H1 (cell line): ENCODE measurements at places on chromosomes 1 and 21.

GRCh38 chr21:41634211-41634694 is 126.3 kb upstream of the TMPRSS2 start:
- H3K27me3 ChIP-seq: no peaks in the 10 kb centered on the region
- H3K27ac ChIP-seq: no peak overlapping the region
- no peak overlapping the region for H3K4me3 ChIP-seq
- no peaks in the 10 kb centered on the region for H3K4me1 ChIP-seq
- no peak for DNase-seq

GRCh38 chr1:57186455-57186854 is 220.6 kb upstream of the C8B start:
- DNase-seq: no peak
- no peaks in the 10 kb centered on the region for H3K4me1 ChIP-seq
- no peaks in the 10 kb centered on the region for H3K27me3 ChIP-seq

- H3K4me3 ChIP-seq: peak overlapping the region; percentile 91
- no peaks in the 10 kb centered on the region; the same call in 1 of the 2 replicates for H3K36me3 ChIP-seq
- H3K4me1 ChIP-seq: no peaks in the 10 kb centered on the region; the same call in 1 of the 2 replicates
Measured at GRCh38 chr1:108747171-108747850, 837 bp downstream of the STXBP3 start.

DNA sequence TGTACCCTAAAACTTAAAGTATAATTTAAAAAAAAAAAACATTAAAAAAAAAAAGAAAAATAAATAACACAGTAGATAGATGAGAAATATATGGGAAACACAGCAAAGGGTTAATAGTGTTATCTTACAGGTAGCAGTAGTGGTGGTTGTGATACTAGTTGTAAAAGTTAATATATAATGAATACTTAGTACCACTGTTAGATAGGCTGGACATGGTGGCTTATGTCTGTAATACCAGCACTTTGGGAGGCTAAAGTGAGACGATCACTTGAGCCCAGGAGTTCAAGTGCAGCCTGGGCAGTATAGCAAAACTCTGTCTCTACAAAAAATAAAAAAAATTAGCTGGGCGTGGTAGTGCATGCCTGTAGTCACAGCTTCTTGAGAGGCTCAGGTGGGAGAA is 32.6 kb upstream of the CD46 start:
- H3K4me3 ChIP-seq: no peak overlapping the region
- H3K27ac ChIP-seq: no peak overlapping the region
- DNase-seq: no peak
- H3K36me3 ChIP-seq: no peaks in the 10 kb centered on the region
- H3K4me1 ChIP-seq: no peaks in the 10 kb centered on the region

GRCh38 chr1:6301526-6301925 is 40.6 kb upstream of the GPR153 start:
- no peaks in the 10 kb centered on the region for H3K4me1 ChIP-seq
- no peak overlapping the region for H3K4me3 ChIP-seq
- H3K36me3 ChIP-seq: no peaks in the 10 kb centered on the region
- no peaks in the 10 kb centered on the region for H3K27me3 ChIP-seq
- no peak for DNase-seq
- no peak overlapping the region for H3K27ac ChIP-seq

DNA sequence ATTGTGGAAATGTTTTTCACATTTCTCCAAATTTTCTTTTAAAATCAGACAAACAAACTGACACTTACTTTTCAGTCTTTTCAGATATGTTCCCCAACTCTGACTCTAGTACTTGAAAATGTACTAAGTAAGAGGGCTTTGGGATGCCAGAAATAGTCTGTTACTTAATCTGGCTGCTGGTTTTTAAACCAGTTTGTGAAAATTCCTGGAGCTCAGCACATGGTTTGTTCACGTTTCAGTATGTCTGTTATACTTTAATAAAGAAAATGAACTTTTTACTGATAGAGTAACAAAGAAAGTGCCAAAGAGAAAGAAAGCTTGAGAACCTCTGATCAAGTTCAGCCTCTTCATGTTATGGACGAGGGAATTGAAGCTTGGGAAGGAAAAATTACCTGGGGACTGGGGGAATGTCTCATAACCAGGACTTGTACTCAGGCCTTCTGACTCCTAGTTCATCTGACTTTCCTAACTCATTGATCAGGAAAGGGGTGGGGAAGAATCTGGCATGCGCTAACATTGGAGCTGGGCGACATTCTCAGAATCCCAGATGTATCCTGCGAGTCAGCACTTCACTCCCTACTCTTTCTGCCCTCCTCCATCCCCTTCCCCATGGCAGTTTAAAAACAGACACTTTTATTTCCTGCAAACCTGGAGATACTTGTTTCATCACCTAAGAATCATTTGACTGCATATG is 30.8 kb upstream of the DNAJC6 start:
- H3K4me3 ChIP-seq: peak overlapping the region; percentile 56
- no peak overlapping the region for H3K27ac ChIP-seq
- H3K4me1 ChIP-seq: no peaks in the 10 kb centered on the region; the same call in 1 of the 2 replicates
- no peaks in the 10 kb centered on the region for H3K36me3 ChIP-seq
- no peak for DNase-seq

DNA sequence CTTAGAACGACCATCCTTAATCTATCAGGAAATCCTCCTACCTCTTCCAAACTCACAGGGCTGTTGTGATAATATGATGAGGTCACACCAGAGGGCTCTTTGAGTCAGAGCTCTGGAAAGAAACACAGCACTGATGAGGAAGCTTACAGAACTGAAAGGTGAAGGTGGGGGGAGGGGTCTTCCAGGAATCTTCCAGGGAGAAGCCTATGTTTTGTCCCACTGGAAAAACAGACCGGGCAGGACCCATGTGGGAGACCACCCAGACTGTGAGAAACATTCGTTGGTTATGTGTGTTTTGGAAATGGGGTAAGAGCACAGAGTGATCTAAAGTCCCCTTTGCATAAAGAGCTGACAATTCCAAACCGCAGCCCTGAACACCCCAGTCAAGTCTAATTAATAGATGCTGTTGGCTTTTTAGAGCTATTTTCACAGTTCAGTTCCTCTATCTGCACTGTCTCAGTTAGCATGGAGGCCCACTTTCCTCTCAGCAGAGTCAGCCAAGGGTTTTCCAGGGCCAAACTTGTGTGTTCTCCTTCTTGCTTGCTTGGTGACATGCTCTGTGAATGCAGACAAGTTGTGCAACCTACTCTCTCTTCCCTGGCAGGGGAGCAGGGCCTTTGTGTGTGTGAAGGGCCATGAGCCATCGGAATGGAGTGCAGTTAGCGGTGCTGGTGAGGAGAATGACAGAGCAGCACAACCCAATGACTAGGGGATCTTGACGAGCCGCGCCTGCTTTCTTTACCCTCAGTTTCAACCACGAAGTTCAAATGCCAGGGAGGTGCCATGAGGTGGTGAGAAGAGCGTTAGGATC is 12.3 kb downstream of the PHLDA3 start:
- no peaks in the 10 kb centered on the region for H3K36me3 ChIP-seq
- H3K4me3 ChIP-seq: no peak overlapping the region
- no peaks in the 10 kb centered on the region for H3K27me3 ChIP-seq
- H3K4me1 ChIP-seq: peaks cover 2% of the 10 kb centered on the region
- DNase-seq: no peak

DNA sequence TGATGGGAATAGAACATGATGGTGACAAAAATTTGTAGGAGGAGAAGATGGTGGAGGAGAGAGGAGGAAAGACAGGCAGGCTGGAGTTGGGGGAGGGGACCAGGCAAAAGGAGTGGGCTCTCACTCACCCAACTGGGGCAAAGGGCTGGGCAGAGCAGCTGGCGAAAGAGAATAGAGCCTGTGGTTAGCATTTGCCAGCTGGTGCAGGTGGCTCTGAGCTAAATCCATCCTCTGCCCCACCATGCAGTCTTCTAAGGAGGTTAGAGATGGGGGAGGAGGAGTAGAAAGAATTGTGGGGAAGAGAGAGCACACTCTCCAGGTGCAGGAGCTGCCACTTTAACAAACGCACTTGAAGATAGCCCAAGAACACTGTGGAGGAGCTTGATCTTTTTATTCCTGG is 27.6 kb upstream of the SLAMF1 start:
- no peak overlapping the region for H3K27ac ChIP-seq
- H3K4me3 ChIP-seq: no peak overlapping the region
- no peaks in the 10 kb centered on the region for H3K36me3 ChIP-seq
- peaks cover 27% of the 10 kb centered on the region for H3K4me1 ChIP-seq
- DNase-seq: no peak

- no peak overlapping the region for H3K4me3 ChIP-seq
- no peak overlapping the region for H3K27ac ChIP-seq
- no peaks in the 10 kb centered on the region for H3K36me3 ChIP-seq
Measured at GRCh38 chr1:193542690-193543089, 356.3 kb upstream of the B3GALT2 start.

DNA sequence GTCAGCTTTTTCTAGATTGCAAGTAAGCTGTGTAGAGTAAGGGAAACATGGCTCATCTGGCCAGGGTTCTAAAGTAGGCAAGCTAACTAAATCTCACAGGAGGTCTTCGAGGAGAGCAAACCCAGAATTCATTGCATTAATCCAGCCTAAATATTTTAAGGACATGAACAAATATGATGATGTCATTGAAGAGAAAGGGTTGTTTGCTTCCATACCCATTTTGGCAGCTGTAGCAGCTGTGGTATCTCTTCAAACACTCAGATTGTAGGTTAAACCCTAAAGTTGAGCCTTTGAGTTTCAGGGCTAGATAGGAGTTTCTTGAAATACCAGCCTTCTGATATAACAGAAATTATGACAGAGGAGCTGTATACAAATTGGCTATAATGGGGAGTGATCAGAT is 200.5 kb upstream of the C1orf105 start:
- H3K4me3 ChIP-seq: no peak overlapping the region
- H3K27ac ChIP-seq: no peak overlapping the region
- no peaks in the 10 kb centered on the region for H3K4me1 ChIP-seq
- H3K27me3 ChIP-seq: no peaks in the 10 kb centered on the region
- H3K36me3 ChIP-seq: no peaks in the 10 kb centered on the region

GRCh38 chr1:4464478-4464877 is 189.9 kb upstream of the AJAP1 start:
- H3K27me3 ChIP-seq: no peaks in the 10 kb centered on the region
- H3K36me3 ChIP-seq: no peaks in the 10 kb centered on the region

- no peak overlapping the region for H3K4me3 ChIP-seq
- DNase-seq: no peak
- H3K36me3 ChIP-seq: no peaks in the 10 kb centered on the region
- H3K27me3 ChIP-seq: no peaks in the 10 kb centered on the region
Measured at GRCh38 chr21:46158666-46159300, 3.4 kb upstream of the FTCD start.

GRCh38 chr21:36575306-36575705 is 95.4 kb upstream of the CLDN14 start:
- no peaks in the 10 kb centered on the region for H3K36me3 ChIP-seq
- no peak overlapping the region for H3K4me3 ChIP-seq
- H3K4me1 ChIP-seq: no peaks in the 10 kb centered on the region
- no peak overlapping the region for H3K27ac ChIP-seq
- no peak for DNase-seq

- peaks cover 2% of the 10 kb centered on the region; the same call in 1 of the 2 replicates for H3K4me1 ChIP-seq
- no peak overlapping the region for H3K4me3 ChIP-seq
- no peak for DNase-seq
- no peaks in the 10 kb centered on the region for H3K27me3 ChIP-seq
Measured at GRCh38 chr1:183991348-183991747, 46.2 kb downstream of the COLGALT2 start.

DNA sequence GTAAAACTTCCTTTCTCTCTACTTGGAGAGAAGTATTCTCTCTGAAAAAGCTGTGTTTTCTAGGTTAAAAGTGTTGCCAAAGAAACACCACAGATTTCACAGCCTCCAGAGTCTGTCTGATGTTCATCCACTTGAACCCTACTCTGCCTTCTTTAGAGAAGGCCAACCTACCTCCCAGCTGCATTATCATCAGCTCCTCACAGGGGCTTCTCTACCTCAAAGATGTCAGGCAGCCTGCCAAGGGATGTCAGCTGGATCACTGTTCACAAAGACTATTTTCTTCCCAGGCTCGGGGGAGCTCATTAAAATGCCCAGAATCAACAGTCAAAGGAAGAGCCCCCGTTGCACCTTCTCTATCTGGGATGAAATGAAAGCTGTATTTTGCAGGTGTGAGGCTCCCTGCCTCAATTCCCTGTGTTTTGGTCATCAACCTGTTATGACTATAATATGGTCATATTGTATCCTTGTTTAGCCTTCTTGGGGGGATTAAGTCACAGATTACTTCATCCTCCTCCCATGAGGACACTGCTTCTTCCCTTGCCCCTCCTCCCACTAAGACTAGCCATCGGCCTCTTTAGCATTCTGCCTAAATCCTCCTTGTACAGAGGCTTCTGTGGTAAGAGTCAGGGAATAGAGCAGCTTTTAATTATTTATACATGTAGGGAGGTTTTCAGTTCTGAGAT is 25.7 kb downstream of the ANGPTL7 start:
- no peak overlapping the region for H3K27ac ChIP-seq
- no peak for DNase-seq
- H3K27me3 ChIP-seq: no peaks in the 10 kb centered on the region
- H3K4me3 ChIP-seq: no peak overlapping the region

DNA sequence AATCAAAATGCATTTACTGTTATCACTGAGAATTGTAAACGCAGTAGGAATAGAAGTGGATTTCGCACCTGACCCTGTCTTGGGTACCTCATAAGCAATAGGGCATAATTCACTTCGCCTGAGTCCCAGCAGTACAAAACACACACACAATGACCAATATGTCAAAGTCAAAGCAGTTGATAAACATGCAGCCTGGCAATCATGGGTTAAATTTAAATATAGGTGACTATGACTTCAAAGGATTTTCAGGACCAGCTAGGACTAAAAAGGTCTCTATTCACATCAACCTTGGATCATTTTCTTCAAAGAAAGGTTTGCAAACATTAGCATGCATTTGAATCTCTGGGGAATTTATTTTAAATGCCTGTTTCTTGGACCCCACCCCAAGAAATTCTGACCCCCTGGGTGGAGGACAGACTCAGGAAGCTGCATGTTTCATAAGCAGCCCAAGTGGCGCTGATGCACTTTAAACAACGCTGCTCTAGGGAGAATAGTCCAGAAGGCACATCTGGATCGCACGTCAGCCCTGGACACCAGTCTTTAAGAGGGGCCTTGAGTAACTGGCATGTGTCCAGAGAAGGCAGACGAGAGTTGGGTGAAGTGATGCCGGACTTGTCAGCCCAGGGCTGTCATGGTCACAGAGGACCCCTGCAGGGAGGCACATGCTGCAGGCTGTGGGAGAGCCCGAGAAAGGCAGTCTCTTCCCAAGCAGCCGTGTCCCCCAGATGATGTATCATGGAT is 55.7 kb upstream of the EFHD2 start:
- no peak overlapping the region for H3K4me3 ChIP-seq
- DNase-seq: no peak
- H3K4me1 ChIP-seq: peaks cover 3% of the 10 kb centered on the region; the same call in 1 of the 2 replicates
- no peak overlapping the region for H3K27ac ChIP-seq
- H3K27me3 ChIP-seq: no peaks in the 10 kb centered on the region

- no peak for DNase-seq
- H3K36me3 ChIP-seq: peaks cover 21% of the 10 kb centered on the region
- H3K4me1 ChIP-seq: peaks cover 19% of the 10 kb centered on the region
- H3K4me3 ChIP-seq: no peak overlapping the region
- no peaks in the 10 kb centered on the region for H3K27me3 ChIP-seq
- H3K27ac ChIP-seq: no peak overlapping the region
Measured at GRCh38 chr1:110006516-110006915, 22.0 kb downstream of the AHCYL1 start.

- H3K4me3 ChIP-seq: no peak overlapping the region
- no peak for DNase-seq
- no peak overlapping the region for H3K27ac ChIP-seq
- no peaks in the 10 kb centered on the region for H3K27me3 ChIP-seq
Measured at GRCh38 chr1:12438349-12438924, 179.6 kb downstream of the DHRS3 start.

- no peak overlapping the region for H3K27ac ChIP-seq
- no peak for DNase-seq
- no peaks in the 10 kb centered on the region for H3K27me3 ChIP-seq
Measured at GRCh38 chr1:50742523-50742922, 217.5 kb downstream of the FAF1 start.
